Renal cortex interstitium (tissue), 15 donors: ENCODE measurements at places on chromosomes 1 and 21.

- DNase-seq, result no peak
These were observed 171.4 kb upstream of the HMGB4 start for GRCh38 chr1:33692206-33693188.

DNA sequence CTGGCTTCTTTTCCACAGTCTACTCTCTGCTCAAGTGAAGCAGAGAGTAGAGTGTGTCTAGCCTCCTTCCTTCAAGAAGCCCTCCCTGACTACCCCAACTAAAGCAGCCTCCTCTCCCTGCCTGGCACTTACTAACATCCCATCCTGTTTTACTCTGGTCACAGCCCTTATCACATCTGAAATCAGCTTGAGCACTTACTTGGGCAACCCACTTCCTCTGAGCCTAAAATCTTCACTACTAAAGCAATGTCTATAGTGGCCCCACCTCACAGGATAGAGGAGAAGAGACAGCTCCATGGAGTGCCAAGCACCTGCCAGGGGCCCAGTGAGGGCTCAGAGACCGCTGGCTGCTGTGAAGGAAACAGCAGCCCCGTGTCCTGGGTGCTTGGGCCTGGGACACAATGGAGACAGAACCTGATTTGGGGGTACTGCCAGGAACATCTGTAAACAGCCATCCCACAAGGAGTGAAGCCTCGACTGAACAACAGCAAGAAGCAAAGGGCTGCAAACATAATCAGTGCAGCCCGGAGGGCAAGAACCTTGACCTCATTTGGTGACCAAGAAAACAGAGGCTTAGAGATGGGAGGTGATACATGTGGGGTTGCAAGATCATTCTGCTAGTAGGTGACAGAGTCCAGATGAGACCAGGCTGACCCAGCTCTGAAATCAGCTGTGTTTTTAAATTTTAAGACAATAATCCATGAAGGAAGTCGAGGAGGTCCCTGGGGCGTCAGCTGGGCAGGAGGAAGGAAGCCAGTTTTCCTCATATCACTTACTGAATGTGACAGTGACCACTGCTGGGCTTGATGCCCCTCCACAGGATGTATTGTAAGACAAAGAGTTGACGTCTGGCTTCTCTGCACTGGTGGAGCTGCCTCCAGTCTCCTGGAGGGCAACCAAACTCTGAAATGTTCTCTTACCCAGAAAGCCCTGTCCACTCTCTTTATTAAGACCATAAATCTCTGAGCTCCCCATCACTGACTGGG, 710.6 kb downstream of the MATN1 start:
- DNase-seq, result no peak

DNA sequence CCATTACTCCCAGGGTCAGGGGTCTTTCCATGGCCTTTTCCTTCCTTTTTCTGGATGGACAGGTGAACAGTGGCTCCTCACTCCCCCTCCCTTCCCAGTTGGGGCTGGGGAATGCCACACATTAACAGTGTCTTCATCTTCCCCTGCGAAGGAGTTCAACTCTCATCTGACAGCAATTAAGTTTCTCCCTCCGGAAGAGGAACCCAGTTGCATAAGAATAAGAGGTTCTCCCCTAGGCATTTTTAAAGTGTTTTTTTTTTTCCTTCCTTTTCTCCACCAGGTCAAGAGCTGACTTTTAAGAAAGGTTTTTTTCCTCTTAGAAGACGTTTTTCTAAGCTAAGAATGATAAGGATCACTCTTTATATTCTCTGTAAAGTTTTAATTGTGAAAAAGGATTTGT, 42.3 kb upstream of the FASLG start:
- DNase-seq, result no peak

- no peak for DNase-seq
These were observed 452.9 kb downstream of the MATN1 start for GRCh38 chr1:30270461-30270860.

GRCh38 chr1:203442821-203443220, 32.8 kb upstream of the PRELP start:
- DNase-seq, result no peak

DNA sequence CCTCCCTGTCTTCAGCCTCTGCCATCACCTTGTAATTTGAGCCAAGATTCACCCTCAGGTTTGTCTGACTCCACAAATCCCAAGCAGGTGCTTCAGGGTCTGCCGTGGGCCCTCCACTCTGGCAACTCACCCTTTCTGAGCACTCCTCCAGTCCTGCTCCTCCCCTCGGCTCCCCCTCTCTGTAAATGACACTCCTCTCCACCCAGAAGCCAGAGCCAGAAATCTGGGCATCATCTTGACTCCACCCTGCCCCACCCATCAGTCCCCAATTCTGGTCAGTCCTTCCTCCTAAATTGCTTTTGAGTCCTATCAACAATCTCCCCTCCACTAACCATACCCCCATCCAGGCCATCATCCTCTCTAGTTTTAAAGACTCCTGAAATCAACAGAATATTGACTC, 40.5 kb downstream of the RCSD1 start:
- DNase-seq, result no peak

DNA sequence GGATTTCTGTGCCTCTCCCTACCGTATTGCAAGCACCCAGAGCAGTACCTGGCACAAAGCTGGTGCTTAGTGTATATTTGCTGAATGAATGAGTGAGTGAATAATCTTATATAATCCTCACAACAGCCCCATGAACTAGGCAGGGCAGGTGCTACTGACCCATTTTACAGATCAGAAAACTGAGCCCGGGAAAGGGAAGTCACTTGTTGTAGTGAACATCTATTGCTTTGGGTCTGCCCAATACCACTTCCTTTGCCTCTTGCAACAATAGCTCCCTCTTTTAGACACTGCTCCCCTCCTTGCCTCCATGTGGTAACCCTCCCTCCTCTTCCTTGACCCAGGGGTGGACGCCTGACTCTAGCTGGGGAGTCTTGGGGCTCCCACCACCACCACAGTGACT, 3.1 kb downstream of the CDCP2 start:
- no peak for DNase-seq

- DNase-seq, result no peak
These were observed 118.8 kb downstream of the HUNK start for GRCh38 chr21:31991356-31992331.

DNA sequence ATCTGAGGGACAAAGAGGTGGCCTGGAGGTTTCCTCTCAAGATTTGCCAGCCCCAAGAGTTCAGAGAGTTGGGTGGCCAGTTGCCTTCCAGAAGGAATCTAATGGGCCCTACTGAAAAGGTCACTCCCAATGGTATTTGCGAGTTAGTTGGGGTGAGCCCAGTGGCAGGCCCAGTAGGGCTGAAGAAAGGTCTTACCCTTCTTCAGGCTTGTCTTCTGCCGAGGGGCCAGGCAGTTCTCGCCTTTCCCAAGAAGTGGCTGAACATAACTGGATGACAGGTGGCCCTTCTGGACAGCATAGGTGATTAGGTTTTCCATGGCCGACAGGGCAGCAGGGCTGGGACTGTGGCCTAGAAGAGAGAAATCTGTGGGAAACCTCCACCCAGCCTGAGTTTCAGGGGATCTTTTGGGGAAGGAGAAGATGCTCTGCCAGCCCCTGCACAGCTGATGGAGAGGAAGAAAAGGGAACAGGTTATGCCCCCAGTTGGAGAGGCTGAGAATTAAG, 7.2 kb downstream of the PGLYRP4 start:
- no peak for DNase-seq

- DNase-seq, result no peak
These were observed 53.4 kb downstream of the MACO1 start for GRCh38 chr1:25484096-25484495.

DNA sequence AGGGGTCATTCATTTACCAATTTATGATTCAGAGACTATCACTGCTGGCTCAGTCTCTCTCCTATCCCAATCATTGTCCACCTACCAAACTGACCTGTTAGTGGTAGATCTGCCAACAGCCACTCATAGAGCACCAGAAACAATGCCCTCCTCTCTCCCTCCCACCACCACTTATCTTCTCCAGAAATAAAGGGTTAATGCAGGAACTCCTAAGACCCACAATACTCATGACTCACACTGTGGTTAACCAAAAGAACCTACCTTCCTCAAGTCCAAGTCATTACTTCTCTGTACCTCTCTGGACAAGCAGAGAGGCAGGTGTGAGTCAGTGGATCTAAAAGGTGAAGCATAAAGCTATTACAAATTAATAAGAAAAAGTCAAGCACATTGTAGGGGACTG, 40.9 kb upstream of the CAMK1G start:
- no peak for DNase-seq

GRCh38 chr1:182304218-182304617, 87.4 kb downstream of the GLUL start:
- DNase-seq, result no peak
